Renal cortical epithelial cell (primary cell): ENCODE measurements at places on chromosomes 1 and 21. TPM values are rescaled to one million over a fixed set of nuclear protein-coding genes. Genes with fewer than 3 reads are reported as not detected.

- DNase-seq: peak; percentile 22
Measured at GRCh38 chr1:204149635-204150565, 1.9 kb downstream of the ETNK2 start.

DNA sequence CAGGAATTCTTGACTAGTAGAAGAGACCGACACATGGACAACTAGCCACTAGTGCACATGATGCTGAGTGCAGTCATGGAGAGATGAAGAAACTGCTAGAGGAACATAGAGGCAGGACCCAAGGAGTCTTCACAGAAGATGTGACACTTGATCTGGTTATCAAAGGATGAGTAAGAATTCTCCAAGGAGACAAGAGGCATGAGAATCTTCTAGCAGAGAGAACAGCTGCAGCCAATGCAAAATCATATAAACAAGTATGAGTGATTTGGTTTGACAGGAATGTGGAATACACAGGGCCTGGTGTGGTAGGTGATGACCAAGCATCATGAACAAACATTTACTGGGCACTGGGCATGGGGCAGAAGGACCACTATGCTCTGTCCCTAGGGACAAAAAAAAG is 140.9 kb upstream of the CTTNBP2NL start:
- no peak for DNase-seq

GRCh38 chr21:42091899-42092508 is 20.9 kb downstream of the UMODL1 start:
- DNase-seq: peak; percentile 29

- no peak for DNase-seq
Measured at GRCh38 chr1:97044159-97044760, 322.7 kb downstream of the PTBP2 start.

GRCh38 chr1:178266619-178267066 is 172.7 kb downstream of the RASAL2 start:
- DNase-seq: no peak

GRCh38 chr1:220432408-220432807 is 95.5 kb upstream of the MARK1 start:
- DNase-seq: peak; percentile 2

DNA sequence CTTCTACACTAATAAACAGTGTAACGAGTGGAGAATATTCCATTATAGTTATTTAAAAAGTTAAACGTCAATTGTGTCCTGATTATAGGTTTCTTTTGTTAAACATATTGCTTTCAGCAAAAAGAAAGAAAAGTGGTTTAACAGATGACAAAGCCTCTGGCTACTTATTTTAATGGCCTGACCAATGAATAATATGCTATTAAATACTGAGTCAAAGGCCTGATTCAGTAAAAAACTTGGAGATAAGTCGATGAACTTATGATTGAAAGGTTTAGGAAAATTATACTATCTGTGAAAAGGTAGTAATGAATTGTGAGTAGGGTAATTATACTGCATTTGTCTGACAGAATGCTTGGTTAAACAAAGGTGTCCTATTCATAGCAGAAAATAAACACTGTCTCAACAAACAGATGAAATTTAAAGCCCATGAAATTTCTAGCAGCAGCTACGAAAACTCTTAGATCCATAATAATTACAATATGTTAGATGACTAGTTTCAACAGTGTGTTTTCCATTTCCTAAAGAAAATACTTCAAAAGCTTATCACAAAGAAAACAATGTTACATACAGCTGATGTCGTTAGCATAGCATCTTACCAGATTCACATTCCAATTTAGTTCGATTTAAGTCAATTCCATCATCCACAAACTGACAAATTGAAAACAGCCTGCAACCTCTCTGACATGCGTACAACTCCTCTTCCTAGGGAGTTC is 6.2 kb downstream of the TMEM59 start:
- no peak for DNase-seq

- DNase-seq: no peak
Measured at GRCh38 chr1:39481289-39481688, 10.1 kb upstream of the BMP8A start.

DNA sequence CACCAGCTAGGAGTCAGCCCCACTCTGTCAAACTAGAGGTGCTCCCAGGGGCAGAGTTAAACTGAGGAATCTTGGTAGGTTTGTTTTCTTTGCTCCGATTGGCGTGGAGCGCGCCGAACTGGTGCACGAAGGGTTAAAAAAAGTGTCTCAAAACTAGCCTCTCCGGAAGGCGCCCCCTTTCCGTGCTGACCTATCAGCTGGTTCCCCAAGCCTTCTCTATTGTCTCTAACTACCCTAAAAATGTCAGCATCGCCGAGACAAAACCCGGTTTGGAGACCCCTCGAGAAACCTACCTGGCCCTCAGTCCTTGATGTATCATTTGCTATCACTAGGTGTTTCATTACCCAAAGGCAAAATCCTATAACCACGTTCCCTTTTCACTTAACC is 2.2 kb downstream of the TGFB2 start:
- DNase-seq: peak; percentile 16

- DNase-seq: no peak
Measured at GRCh38 chr1:15945011-15945831, 30.7 kb downstream of the ZBTB17 start.

DNA sequence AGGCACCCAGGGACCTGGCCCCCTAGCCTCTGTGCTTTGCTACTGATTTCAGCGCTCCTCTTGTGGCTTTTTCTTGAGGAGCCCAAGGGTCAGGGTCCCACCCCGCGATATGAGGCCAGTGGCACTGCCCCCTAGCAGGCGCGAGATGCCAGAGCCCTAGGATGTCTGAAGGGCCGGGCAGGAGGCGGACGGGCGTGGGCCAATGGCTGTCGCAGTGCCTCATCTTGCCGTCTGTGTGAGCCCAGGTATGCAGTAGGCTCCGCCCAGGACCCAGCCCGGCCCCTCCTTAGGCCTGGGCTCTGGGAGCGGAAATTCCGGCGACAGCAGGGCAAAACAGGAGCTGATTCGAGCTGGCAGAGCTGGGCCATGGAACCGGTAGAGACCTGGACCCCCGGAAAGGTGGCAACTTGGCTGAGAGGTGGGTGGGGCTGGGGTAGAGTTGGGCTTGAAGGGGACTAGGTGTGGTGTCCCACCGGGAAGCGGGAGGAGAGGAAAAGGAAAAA is at the start of gene CNKSR1:
Gene CNKSR1, plus strand, starts transcription at position 310 of the 503 bp plus-strand sequence. Its CDS starts 57 bp downstream, at position 367.
- DNase-seq: peak; percentile 28

DNA sequence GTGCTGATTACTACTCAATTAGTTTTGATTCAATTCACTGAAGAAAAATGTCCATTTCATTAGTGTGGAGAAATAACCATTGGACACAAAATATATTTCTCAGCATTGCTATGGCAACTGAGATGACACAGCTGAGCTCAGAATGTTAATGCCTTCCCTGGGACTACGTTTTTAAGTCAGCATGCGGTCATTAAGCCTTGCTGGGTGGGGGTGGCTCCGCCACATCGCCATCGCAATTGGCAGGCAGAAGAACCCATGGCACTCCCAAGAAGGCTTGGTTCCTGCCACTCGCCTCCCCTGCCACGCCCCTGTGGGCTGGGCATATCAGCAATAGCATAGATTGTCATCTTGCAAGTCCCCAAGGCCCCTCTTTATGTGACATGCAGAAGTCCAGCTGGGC is 256.7 kb upstream of the CAMK1G start:
- no peak for DNase-seq

GRCh38 chr21:42775123-42775522 is 104.2 kb downstream of the WDR4 start:
- no peak for DNase-seq

DNA sequence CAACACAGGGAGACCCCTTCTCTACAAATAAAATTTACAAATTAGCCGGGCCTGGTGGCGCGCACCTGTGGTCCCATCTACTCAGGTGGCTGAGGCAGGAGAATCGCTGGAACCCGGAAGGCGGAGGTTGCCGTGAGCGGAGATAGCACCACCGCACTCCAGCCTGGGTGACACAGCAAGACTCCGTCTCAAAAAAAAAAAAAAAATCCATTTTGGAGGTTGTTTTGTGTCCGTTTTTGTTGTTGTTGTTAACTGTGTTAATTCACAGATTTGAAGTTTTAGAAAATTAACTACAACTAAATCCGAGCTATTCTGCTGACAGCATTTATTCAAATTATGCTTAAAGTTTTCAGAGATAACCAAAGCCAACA is 618 bp downstream of the CLCC1 start:
- DNase-seq: no peak

DNA sequence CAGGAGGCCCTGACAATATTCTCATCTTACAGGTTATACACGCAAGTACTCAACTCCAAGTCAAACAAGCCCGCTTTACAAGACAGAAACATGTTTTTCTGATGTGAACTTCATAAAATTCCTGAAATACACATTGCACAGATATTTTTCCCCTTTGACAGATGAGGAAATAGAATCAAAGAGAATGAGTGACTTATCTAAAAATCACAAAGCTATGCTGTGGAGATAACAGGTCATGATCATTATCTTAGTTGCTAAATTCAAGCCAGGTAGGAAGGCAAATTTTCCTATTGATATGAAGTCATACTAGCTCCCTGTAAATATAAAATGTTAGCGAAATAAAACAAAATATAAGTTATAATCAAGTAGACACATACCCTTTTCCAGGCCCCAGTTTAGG is 18.3 kb downstream of the UBR4 start:
- no peak for DNase-seq

- no peak for DNase-seq
Measured at GRCh38 chr1:2801535-2802291, at the start of gene TTC34. Gene TTC34, minus strand, starts transcription at chr1:2801693. Its CDS starts 866 bp downstream, at chr1:2800827.

DNA sequence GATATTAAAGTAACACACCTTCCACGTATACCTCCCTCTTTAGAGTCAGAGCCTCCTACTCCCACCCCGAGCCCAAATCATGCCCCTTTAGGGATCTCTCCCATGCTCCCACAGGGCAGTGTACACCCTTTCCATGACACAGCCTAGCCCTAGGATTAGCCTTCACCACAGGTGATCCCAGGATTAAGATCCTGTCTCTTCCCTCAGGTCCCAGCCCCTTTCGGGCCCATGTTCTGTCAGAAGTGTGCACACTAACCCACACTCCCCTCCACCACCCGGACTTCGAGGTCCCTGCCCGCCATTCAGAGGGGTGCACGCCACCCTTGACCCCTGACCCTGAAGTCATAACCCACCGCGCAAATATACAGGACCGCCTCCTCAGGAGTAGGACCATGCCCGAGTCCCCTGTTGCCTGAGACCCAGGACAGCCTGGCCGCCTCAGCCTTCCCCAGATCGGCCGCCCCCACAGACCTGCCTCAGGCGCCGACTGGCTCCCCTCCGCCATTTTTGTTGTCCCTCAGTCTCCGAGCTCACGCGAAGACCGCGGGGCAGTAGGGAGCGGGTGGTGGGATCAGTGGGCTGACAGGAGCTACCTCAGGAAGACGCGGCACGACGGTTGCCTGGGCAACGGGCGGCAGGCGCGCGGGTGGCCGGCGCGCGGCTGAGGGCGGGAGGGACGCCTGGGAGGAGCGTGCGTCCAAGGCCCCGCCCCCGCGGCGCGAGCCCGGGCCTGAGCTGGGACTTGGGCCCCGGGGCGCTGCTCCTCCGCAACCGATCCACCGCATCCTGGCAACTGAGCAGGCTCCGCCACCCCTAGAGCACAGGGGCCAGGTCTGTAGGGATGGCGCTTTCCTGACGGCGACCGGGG is at the start of gene AGBL4:
Gene AGBL4, minus strand, starts transcription at position 663 of the 868 bp plus-strand sequence.
- DNase-seq: peak; percentile 13

DNA sequence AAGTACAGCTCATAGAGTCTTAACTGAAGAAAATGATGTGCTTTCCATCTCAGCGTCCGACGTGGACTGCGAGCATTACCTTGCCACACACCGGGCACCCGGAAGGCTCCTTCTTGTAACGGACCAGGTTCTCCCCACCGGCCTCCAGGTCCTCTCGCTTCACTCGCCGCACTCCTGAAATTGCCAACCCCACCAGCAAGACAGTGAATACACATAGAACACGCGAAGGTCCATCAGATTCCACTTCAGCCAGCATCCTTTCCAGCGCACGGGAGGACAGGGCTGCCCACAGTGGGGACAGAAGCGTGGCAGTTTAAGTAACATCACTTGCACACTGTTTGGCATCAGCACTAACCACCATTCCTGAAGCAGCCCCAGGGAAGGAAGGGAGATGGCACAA is 53.3 kb downstream of the PRDM15 start:
- no peak for DNase-seq

GRCh38 chr1:216892581-216893160 is 169.4 kb upstream of the ESRRG start:
- DNase-seq: peak; percentile 58

DNA sequence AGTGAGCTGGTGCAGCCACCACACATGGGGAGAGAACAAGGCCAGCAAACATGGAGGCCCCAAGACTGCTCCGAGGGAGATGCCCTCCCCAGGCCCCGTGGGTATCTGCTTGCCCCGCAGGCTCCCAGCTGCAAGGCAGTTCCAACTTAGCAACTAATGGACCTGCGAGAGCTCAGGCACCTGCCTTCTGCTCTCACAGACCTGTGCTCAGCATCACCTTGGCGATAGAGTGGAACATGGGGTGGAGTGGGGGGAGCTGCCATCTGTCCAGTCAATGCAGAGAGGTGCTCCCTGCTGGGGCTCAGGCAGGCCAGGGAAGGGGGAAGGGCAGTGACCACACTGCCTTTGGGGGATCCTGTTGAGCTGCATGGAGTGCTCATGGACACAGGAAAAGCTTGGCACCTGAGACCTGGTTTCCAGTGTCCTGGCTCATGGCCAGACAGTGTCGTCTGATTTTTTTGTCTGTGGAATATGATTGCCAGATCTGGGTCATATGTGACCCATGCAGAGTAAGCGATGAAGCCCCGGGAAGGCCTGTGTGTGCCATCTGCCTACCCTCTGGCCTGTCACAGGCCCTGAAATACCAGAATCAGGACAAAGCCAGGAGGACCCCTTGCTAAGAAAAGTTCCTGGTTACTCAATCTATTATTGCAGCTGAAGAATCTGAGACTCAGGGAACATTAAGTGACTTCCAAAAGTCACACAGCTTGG is 39.9 kb upstream of the TENT5C start:
- no peak for DNase-seq

DNA sequence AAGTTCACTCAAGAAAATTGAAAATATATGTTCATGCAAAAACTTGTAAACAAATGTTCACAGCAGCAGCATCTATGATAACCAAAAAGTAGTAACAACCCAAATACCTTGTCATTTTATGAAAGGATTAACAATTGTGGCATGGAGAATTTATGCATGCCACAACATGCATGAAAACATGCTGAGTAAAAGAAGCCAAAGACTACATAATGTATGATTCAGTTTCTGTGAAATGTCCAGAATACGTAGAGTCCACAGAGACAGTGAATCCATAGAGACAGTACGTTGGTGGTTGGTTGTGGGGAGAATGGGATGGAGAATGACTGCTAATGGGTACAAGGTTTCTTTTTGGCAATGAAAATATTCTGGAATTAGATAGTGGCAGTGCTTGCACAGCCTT is 148.7 kb downstream of the MAST2 start:
- DNase-seq: no peak

GRCh38 chr1:111463029-111463683 is 10.6 kb upstream of the C1orf162 start:
- peak; percentile 90 for DNase-seq

The VANGL2 gene
- total RNA-seq: 4.2 and 17.7 TPM in 2 replicates

The IGSF3 gene
- 47.9 and 84.4 TPM in 2 replicates for total RNA-seq

The FMN2 gene
- 0.15 TPM in 1 of 2 replicates, not detected in the other for total RNA-seq

The APCS gene
- not detected in 2 replicates for total RNA-seq

The NOS1AP gene
- total RNA-seq: 0.99 TPM in 1 of 2 replicates, not detected in the other

The LINGO4 gene
- total RNA-seq: under 0.01 TPM in 1 of 2 replicates, not detected in the other

The LY9 gene
- not detected in 2 replicates for total RNA-seq

The ZBTB8B gene
- total RNA-seq: under 0.01 TPM in 1 of 2 replicates, not detected in the other

The AGMAT gene
- total RNA-seq: 0.99 and 5.6 TPM in 2 replicates
